ENCODE measurements at places on chromosomes 1 and 21. TPM values are rescaled to one million over a fixed set of nuclear protein-coding genes. Genes with fewer than 3 reads are reported as not detected.

- peak; percentile 70 for DNase-seq
Observed at GRCh38 chr1:184075055-184076029, 23.8 kb downstream of the TSEN15 start.

Gene CDC20
- 53.7 TPM for total RNA-seq

- DNase-seq = no peak
Observed at GRCh38 chr21:39666026-39666425, 53.3 kb downstream of the B3GALT5 start.

GRCh38 chr1:111737216-111738132, 1.7 kb downstream of the INKA2 start:
- DNase-seq = peak; percentile 42

DNA sequence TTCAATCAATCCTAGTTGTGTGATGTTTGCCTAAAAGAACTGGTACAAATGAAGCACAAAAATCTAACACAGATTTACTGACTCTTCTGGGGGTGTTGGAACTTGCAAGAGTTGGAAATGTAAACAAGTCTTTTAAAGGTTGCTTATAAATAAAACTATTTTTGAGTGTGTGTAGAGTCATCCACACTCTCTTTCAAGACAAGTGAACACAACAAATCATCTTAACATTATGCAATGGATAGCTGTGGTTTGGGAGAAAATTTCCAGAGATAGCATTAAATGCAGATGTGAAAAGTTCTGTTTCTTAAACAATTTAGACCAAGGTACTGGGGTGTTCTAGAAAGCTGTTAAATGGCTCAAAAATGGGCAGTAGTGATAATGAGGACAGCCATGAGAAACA, 28.7 kb downstream of the C1orf87 start:
- DNase-seq = no peak

Gene MMP23B
- 0.25 TPM for total RNA-seq

DNA sequence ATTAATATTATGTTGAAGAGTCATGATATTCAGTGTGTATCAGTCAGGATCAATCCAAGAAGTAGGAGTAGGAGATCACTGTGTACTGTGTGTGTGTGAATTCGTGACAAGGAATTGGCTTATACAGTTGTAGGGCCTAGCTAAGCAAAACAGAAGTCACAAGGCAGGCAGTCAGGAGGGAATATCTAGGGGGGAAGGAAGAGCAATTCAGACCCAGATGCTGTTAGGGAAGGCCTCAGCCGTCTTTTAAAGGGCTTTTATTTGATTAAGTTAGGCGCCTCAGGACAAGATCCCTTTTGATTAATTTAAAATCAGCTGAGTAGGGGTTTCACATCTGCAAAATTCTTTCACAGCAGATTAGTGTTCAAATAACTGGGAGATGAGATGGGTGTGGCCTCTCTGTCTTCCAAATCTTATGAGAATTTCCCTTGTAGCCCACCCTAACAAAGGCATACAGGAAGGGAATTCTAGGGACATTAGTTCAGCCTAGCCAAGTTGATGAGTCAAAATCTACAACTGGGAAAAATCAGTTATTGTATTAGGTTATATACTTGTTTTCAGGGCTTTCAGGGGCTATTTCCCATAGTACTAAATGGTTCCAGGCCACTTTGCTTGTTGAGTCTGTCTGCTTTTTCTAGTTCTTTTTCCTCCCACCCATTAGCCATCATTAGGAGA, 47.4 kb downstream of the ALG6 start:
- DNase-seq = no peak

All from dermis microvascular lymphatic vessel endothelial cell (primary cell).